ENCODE measurements at places on chromosomes 13 and 19. TPM values are rescaled to one million over a fixed set of nuclear protein-coding genes. Genes with fewer than 3 reads are reported as not detected.

The ATP4A gene
- not detected for total RNA-seq

The ANO8 gene
- total RNA-seq, result 6.7 TPM

The ARID3A gene
- total RNA-seq, result 12.8 TPM

The TLE5 gene
- 69.0 TPM for total RNA-seq

The PRRG2 gene
- total RNA-seq, result 2.8 TPM

The NLRP5 gene
- total RNA-seq, result not detected

The PSG3 gene
- total RNA-seq, result not detected

The PKN1 gene
- total RNA-seq, result 32.3 TPM

The CBLC gene
- total RNA-seq, result 12.5 TPM

The CPT1C gene
- total RNA-seq, result 1.6 TPM

The NDUFB7 gene
- total RNA-seq, result 152 TPM

The DENND1C gene
- total RNA-seq, result 0.69 TPM

The FCAR gene
- 8.4 TPM for total RNA-seq

The URAD gene
- total RNA-seq, result not detected

The TEX29 gene
- 0.49 TPM for total RNA-seq

The LIM2 gene
- not detected for total RNA-seq

The LENG9 gene
- total RNA-seq, result 1.7 TPM

The ADGRE1 gene
- 0.79 TPM for total RNA-seq

The CRLF1 gene
- total RNA-seq, result 9.3 TPM

The PDCD5 gene
- 38.7 TPM for total RNA-seq

The EID2 gene
- 7.3 TPM for total RNA-seq

The OR7A5 gene
- not detected for total RNA-seq

The ODAD3 gene
- 0.20 TPM for total RNA-seq

The TRPC4 gene
- 0.69 TPM for total RNA-seq

The SKA3 gene
- total RNA-seq, result 4.8 TPM

The VSTM1 gene
- 1.7 TPM for total RNA-seq

The GPR108 gene
- total RNA-seq, result 19.7 TPM

The CBARP gene
- total RNA-seq, result 1.9 TPM

The ZNF266 gene
- total RNA-seq, result 21.8 TPM

The FGF22 gene
- total RNA-seq, result 1.4 TPM

The IZUMO4 gene
- total RNA-seq, result 2.2 TPM

The ZNF85 gene
- total RNA-seq, result 14.7 TPM

The ZNF439 gene
- total RNA-seq, result 8.4 TPM

The ZNF547 gene
- 3.3 TPM for total RNA-seq

The MUC16 gene
- total RNA-seq, result 0.49 TPM

The ZNF528 gene
- 18.2 TPM for total RNA-seq

The CLN5 gene
- 24.9 TPM for total RNA-seq

The ZNF599 gene
- total RNA-seq, result 3.8 TPM

The CAPN12 gene
- 6.0 TPM for total RNA-seq

The ZNF416 gene
- total RNA-seq, result 5.1 TPM

The CCL25 gene
- 0.39 TPM for total RNA-seq

Measured in skin of body (tissue), 3 donors.